Cerebellar cortex (tissue), 1 donor: ENCODE measurements at places on chromosomes 5 and 9.
A peak's percentile ranks its signal among the peaks of the same experiment; 100 is the strongest.

- DNase-seq, result no peak
Measured at GRCh38 chr5:75051217-75051751, 1.1 kb downstream of the GCNT4 start.

DNA sequence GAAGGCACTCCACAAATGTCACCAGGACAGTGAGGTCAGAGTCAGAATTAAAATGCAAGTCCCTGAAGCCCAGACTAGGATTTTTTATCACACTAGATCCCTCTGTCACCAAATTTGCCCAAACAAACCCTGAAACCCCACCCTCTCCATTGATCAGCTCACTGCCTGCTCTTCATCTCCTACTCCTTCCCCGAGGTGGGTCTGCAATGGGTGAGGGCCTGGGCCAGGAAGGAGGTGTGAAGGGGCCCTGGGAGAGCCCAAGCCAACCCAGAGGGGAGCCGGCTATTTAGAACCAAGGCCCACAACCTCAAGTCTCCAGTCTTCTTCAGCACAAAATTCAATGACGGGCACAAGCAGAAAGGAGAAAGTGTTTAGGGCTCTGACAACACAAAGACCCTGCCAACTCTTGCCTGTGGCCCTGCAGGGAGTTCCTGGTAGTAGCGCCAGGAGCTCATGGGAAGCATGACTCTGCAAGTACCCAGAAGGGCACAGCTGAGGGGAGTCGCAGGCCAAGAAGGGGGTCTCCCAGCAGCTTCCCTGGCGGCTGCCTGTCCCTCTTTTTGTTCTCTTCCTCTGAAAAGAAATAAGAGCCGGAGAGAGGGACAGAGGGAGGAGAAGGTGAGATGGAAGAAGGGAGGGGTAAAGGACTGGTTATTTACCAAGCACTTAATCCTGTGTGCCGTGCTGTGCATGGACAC, 5.5 kb downstream of the FOXI1 start:
- no peak for DNase-seq

DNA sequence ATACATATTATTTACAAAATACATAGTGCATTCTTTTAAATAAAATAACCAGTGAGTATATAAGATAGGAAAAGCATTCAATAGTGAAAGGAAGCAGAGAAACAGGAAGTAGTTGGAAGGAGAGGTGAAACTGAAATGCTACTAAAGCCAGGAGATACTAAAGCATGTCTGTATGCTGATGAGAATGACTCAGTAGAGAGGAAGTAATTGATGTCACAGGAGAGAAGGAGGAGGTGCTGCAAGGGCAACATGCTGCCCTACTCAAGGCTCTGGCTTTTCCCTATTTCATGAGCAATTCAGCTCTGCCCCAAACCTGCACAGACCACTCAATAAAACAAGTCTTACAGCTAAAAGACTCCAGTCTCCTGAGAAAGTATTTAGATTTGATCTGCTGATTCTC, 108.5 kb upstream of the TXNDC8 start:
- DNase-seq, result no peak

DNA sequence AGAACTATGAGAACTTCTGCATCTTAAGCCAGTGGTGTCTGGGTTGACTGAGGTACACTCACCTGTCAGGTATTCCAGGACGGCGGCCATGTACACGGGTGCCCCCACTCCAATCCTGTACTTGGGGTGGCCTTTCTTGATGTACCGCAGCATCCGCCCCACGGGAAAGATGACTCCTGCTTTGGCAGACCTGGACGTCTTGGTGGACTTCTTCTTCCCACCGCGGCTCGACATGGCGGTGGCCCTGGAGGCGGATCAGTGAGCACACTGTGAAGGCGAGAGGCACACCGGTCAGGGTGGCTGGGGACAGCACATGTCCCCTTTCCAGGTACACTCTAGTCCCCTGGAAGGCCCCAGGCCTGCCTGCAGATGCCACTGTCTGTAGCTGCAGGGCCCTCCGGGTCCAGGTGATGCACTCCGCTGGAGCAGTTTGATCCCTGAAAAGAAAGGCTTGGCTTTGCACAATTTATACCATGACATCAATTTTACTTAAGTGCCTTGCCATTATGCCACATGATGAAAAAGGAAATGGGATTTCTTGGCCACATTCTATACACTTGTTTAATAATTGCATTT, 10.1 kb downstream of the MACROH2A1 start:
- DNase-seq, result no peak

- DNase-seq, result no peak
Measured at GRCh38 chr5:140222416-140222815, 47.4 kb downstream of the CYSTM1 start.

- DNase-seq, result no peak
Measured at GRCh38 chr5:39442991-39443390, 18.2 kb upstream of the DAB2 start.

DNA sequence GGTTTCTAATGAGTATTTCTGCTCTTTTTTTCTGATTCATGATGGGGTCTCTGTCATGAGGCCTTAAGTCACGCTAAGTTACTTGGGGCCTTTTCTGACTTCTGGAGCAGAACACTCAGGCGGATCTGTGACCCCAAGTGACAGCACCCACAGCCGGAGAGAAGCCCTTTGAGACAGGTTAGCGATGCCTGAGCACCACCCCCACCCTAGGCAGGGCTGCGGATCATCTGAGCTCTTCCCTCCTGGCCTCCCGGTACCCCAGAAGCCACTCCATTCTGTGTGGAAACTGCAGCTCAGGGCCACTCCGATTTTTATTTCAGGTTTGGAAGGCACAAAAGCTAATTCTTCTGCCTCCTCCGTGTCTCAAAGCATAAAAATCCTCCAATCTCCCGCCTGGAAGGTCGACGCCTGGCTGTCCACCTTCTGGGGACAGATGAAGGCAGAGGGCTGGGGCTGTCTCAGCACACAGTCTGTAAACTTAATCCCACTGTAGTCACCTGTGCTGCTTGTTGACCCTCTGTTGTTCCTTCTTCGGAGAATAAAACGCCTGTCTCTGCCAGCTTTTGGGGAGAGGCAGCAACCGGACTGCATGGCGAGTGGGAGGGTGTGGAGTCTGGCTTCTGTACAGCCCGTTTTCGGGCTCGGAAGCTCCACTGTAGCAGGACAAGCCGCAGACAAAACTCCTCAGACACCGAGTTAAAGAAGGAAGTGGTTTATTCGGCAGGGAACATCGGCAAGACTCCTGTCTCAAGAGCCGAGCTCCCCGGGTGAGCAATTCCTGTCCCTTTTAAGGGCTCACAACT, 88.8 kb downstream of the SPRY4 start:
- no peak for DNase-seq

- peak; percentile 92 for DNase-seq
Measured at GRCh38 chr5:35246900-35247647, 16.8 kb upstream of the PRLR start.

DNA sequence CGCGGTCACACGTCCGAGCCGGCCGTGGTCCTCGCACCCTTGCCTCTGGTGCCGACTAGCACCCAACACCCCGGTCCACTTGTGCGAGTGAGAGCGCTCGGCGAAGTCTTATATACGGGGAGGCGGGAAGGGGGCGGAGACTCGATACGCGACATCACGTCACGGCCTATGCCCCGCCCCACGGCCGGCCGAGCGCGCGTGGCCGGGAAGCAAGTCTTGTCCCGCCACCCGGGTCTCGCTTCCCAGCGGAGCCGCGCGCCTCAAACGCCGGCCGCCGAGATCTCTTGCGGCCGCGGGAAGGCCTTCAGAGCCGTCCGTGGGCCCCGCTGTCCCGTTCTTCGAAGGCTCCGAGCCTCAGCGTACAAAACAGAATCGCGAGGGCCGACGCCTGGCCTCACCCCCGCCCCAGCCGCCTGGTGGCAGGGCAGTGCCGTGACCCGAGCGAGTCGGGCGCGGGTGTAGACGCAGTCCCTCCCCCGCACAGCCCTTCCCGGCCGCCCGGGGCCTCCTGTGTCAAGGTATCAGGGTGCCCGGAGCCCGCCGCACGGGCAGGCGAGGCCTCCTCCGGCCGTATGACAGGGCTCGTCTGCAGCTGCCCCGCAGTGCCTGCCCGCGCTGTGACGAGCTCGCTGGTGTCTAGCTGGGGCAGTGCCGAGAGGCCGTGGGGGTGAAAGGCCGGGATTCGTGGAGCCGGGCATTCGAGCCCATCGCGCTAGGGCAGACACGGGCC, at the start of gene PLK2:
PLK2 (minus strand) TSS at position 85 of the 730 bp plus-strand sequence. CDS start 127 bp downstream, outside the sequence.
- DNase-seq, result peak; percentile 80

GRCh38 chr9:32500768-32501167, 25.2 kb downstream of the RIGI start:
- DNase-seq, result no peak
